ENCODE measurements at places on chromosomes 13 and 19.

- DNase-seq: no peak
Measured at GRCh38 chr13:113351514-113352026, 12.4 kb downstream of the GRTP1 start.

DNA sequence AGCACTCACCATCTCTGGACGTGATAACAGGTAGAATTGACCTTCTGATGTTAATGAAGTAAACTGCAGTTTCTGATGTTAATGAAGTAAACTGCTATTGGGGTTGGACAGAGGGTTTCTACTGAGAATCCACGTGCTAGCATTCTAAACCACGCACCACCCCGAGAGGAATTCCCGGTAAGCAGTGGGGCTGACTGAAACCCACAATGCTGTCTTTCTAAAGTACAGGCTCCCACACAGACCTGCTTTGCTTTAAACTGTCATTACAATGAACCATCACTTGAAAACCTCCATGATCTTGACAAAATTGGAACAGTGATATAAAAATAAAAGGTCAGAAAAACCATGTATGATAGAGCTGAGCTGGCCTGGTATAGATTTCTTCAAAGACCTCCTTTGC is 559.0 kb downstream of the FGF9 start:
- no peak for DNase-seq

DNA sequence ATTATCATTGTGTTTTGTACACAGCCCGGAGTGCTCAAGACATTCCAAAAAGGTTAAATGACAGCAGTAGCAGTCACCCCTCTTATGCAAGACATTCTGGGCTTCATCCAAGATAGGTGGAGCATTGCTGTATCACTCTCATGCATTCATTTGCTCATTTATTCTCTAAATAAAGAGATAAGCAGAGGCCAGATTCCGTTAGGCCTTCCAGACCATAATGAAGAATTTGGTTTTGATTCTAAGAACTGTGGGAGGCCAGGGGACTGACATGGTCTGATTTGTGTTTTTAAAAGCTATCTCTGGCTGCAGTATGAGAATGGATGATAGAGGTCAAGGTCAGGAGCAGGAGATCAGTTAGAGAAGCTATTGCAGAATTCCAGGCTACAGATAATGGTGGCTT is 145.8 kb downstream of the KCNRG start:
- DNase-seq: peak; percentile 44

DNA sequence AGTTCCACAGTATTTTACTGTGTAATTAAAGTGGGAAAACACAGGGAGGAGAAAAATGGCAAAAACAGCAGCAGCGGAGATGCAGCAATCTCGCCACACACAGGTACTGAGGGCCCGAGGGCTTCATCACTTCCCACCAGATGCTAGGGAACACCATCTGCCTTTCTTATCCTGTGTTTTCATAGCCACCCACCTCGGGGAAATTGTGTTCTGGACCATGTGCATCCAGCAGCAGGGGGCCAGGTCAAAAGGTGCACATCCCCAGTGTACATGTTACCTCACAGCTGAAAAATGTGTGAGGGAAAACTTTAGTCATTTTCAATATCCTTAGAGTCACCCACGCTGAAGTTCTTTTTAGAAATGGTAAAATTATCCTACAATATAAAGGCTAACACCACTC is 30.2 kb downstream of the PDCD5 start:
- DNase-seq: no peak

- peak; percentile 70 for DNase-seq
Measured at GRCh38 chr19:10517760-10518443, 655 bp upstream of the S1PR5 start.

DNA sequence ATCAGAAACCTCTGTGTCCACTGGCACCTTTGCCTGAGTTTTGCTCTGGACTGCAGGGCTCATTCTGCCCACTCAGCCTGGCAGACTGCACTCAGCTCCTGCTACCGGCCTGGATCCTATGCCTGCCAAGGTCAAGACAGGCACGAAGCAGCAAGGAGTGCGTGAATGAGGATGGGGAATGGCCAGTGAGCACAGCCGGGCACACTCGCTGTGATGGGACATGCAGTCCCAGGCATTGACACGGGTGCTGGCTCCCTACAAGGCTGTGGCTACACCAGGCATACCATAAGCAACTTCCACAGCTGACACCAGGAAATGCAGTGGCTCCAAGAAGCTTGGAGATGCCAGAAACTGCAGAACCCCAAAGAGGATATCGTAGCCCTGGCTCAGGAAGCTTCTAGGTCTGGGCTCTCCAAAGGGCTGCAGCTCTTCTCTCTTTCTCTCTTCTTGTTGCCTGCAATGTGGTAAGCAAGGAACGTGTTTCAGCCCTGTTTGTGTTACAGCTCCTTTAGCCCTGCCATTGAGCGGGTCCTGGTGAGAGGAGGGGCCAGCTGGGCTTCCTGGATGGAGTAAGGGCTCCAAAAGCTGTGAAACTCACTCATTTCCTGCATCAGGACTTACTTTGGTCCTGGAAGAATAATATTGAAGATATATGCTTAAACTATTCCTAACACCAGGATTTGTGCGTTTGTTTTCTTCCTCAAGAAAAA is 832.6 kb upstream of the SLITRK5 start:
- DNase-seq: no peak

GRCh38 chr13:80901111-80901510 is 560.2 kb upstream of the SPRY2 start:
- no peak for DNase-seq

GRCh38 chr19:45820413-45821102 is 5.5 kb upstream of the RSPH6A start:
- DNase-seq: no peak

- DNase-seq: peak; percentile 8
Measured at GRCh38 chr13:52845766-52846566, 2.5 kb downstream of the PCDH8 start.

DNA sequence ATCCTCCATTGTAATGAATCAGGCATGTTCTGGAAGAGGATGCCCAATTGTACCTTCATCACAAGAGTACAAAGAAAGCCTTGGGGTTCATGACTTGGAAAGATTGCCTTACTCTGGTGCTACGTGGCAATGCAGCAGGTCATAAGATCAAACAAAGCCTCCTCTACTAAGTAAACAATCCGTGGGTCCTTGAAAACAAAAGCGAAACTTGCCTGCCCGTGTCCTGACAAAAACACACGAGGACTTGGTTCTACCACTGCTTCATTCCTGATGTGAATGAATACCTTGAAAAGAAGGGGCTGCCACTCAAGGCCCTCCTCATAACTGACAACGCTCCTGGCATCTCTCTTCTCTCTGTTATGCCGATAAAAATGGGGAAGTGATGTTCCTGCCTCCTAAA is 18.9 kb downstream of the ZNF563 start:
- DNase-seq: no peak

- no peak for DNase-seq
Measured at GRCh38 chr19:47762615-47763308, 15.7 kb upstream of the SELENOW start.

- no peak for DNase-seq
Measured at GRCh38 chr19:35349614-35350521, 2.2 kb downstream of the FFAR1 start.

DNA sequence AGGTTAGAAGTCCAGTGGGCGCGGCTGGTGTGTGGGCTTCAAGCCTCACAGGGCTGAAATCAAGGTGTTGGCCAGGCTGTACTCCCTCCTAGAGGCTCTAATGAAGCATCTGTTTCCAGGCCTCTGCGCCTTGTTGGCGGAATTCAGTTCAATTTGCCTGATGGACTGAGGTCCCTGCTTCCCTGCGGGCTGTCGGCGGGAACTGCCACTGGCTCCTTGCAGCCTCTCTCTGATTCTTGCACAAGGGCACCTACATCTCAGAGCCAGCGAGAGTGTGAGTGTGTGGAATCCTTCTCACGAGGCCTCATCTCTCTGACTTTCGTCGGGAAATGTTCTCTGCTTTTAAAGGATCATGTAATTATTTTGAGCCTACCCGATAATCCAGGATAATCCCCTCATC is 128.6 kb downstream of the DLEU7 start:
- no peak for DNase-seq

DNA sequence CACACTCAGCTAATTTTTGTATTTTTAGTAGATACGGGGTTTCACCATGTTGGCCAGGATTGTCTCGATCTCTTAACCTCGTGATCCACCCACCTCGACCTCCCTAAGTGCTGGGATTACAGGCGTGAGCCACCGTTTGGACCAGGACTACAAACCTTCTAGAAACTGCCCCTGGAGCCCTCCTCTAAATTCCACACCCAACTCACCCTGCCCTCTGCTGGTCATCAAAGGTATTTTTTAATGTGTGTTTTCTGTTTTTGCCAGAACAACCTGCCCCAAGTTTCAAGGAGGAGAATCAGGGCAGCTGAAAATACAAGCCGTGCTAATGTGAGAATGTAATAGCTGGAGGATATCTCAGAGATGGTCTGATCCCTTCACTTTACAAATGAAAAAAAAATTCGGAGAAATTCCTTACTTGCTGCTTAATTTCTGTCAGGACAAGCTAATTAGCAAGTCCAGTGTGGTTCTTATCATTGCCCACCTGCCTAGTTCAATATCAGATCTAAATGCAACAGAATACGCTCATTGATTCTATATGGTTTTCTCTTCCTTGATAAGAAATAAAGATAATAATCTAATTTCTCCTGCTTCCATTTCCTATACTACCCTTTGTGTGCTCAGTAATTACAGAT is 4.1 kb downstream of the ATP8A2 start:
- DNase-seq: peak; percentile 46

GRCh38 chr13:49225223-49226042 is 5.3 kb downstream of the MLNR start:
- no peak for DNase-seq
